ENCODE measurements at places on chromosomes 7 and 10. TPM values are rescaled to one million over a fixed set of nuclear protein-coding genes. Genes with fewer than 3 reads are reported as not detected.

DNA sequence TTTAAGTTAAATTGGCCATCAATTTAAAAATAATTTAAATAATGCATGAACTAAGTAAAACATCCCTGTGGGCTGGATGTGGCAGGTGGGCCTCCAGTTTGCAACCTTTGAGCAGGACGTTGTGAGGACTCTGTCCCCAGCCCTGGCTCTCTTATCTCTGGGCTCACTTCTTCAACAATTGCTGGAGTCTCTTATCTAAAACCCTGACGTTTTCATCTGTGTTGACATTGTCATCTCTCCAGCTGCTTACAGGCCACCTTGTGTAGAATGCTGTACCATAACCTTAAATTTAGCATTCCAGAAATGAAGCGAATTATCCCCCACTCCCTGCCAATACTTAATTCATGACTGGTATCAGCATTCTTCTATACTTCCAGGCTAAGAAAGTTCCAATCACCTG lies 3.2 kb upstream of the KIF5B start:
- no peak for DNase-seq

GRCh38 chr7:106999023-106999422 lies 45.5 kb upstream of the PRKAR2B start:
- DNase-seq = no peak

DNA sequence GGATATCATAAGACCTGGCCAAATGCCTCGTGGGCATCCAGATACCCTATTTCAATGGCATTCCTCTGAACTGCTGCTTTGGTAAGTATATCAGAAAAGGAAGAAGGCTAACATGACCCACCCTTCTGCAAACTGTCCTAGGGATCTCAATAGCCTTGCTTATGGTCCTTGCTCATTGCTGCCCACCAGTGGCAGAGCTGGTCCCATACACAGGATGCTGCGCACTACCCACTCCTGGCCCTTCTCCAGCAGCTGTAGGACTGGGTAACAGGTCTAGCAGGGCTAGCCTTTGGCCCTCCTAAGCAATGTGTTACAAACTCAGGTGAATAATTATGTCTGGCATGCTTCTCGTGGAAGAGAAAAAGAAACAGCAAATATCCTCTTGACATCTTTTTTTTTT lies 72.5 kb downstream of the C10orf90 start:
- no peak for DNase-seq

DNA sequence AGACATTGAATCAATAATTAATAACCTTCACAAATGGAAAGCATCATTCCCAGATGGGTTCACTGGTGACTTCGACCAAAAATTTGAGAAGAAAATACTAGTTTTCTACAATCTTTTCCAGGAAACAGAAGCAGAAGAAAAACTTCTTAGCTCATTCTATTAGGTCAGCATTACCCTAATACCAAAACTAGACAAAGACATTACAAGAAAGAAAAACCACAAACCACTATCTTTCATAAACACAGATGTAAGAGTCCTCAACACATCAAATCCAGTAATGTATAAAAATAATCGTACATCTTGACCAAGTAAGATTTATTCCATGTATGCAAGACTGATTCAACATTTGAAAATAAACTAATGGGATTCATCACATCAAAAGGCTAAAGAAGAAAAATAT lies 64.0 kb upstream of the CDK1 start:
- DNase-seq = no peak

- DNase-seq = no peak
These were observed 5.1 kb upstream of the BAZ1B start for GRCh38 chr7:73526896-73527821.

DNA sequence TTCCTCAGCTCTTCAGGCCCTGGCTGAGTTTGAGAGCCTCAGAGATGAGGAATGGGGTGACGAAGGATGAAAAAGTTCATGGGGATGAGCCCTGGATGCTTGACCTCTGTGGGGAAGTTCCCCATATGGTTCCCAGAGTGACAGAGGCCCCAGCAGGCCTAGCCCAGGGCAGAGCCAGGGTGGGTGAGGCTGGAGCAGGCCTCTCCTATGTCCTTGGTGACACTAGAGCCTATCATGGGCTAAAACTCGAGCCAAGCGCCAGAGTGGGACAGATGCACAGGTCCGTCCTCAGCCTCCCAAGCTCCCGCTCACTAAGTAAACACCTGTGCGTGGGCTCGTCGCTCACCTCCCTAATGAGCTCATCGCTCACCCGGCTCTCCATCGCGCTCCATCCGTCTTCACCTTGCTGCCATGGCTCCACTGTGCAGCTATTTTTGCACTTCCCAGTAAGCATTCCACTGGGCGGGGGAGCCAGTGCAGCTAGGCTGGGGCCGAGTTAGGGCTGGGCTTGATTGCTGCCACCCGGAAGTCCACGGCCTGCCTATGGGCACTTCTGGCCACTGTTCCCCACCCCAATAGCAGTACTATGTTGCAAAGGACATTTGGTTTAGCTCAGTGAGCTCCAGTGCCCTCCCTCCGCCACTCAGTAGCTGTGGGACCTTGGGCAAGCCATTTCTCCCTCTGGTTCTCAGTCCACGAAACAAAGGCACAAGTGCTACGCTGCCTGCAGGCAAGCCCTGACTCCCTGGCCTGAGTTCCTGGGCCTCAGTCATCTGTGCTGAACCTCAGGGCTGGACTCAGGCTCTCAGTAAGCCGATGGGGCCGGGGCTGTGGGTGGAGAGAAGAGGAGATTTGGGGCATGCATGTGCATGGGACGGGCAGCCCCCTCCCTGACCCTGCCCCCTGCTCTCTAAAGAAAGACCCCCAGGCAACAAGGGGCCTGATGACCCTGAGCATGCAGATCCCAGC lies 117.3 kb upstream of the PCBD1 start:
- no peak for DNase-seq

DNA sequence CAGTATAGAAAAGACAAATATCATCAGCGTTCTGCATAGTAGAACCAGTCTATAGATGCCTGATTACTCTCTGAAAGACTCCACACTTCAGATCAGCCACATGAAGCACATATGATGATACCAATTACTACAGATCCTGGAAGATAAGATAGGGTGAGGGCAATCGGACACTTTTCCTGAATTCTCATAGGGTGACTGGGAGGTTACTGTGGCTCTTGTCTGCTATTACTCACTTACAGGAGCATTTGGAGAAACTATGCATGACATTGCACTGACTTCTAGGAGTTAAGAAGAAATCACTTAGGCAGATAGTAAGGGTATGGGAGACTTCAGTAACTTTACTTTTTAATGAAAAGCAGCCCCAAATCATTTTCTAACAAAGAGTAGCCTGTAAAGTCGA lies 1140.9 kb downstream of the XPNPEP1 start:
- DNase-seq = no peak

DNA sequence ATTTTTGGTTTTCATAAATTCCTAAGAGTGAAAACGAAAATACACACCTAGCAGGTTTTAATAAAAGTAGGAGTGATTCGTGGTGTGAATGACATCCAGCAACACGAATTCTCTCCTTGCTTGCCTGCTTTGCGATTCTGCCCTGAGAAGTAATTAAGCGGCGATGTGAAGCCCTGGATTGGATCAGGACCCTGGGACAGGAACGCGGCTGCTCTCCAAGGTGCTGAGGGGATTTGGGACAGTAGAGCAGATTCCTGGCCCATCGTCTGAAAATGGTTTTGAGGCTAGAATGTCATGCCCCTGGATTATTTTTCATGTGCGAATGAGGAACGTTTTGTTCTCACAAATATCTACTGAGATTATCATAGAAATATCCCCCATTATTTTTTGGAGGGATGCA lies 7.8 kb downstream of the NPS start:
- no peak for DNase-seq

GRCh38 chr10:104333032-104333727 lies 5.1 kb downstream of the ITPRIP start:
- DNase-seq = no peak

DNA sequence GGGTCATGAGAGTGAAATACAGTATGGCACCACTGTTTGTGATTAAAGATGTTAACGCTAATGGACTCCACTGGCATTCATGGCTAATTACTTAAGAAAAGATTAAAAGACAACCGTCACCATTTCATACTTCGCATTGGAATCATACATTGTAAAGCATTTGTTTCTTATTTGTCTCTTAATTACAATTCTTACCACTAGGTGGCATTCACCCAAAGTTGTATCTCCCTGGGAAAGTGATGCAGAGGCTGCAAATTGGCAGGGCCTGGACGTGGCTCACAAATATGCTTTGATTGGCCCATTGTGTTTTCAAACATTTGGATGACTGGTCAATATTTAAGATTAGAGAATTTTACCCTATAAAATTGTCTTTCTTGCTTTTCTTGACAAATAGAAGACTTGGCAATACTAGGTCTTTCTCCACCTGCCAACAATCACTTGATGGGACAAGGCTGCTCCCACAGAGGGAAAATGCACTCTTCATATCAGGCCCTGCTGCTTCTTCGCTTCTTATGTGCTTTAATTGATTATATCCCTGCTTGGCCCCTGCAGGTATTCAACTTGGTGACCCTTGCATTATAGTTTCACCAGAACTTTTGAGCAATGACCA lies 72.1 kb upstream of the STARD3NL start:
- no peak for DNase-seq

DNA sequence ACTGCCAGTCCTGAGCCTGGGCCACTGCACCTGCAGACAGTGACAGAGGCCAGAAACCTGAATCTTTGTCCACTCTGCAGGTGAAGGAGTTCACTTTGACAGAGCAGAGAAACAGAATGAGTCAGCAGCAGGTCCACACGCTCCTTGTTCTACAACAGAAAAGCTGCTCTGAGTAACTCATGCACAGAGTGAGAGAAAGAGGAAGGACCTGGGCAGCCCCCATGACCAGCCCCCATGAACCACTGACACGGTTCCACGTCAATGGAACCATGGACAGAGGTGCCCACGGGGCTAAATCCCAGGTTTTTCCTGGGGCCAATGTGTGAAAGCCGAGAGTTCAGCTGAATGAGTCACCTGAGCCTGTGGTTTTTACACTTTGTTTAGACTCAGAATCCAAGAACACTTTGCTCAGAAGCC lies 40.8 kb upstream of the CTBP2 start:
- no peak for DNase-seq

GRCh38 chr7:107076781-107077698 lies 32.5 kb downstream of the PRKAR2B start:
- no peak for DNase-seq

- peak; percentile 78 for DNase-seq
These were observed at the start of gene ZNF783 for GRCh38 chr7:149261829-149262617. TSS of gene ZNF783 (plus strand) at chr7:149262196. CDS start at chr7:149262334, 138 bp downstream.

DNA sequence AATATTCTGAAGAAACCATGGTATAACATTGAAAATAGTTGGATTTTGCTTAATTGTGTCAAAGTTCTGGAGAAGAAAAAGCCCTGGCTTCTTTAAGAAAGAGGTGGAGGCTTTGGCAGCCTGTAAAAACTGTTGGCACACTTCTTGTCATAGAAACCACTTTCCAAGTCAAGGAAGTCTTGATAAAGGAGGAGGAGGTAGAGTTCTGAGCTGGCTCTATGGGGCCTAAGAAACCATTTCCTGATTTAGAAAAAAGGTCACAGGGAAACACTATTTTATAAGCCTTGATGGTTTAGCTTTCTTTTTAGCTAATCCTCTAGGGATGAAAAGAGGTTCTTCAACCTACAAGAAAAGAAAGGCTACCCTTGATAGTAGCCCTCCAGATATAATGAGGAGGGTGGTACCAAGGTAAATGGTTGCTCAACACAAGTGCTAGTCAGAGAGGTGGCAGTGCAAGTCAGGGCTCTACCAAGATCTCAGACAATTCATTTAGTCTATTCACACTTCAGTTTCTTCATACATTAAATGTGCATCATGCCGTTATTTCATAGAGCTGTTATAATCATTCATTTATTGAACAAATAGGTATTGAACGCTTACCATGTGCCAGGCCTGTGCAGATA lies 346.9 kb downstream of the RNLS start:
- DNase-seq = no peak

- DNase-seq = no peak
These were observed 31.8 kb downstream of the AOAH start for GRCh38 chr7:36692456-36692855.

DNA sequence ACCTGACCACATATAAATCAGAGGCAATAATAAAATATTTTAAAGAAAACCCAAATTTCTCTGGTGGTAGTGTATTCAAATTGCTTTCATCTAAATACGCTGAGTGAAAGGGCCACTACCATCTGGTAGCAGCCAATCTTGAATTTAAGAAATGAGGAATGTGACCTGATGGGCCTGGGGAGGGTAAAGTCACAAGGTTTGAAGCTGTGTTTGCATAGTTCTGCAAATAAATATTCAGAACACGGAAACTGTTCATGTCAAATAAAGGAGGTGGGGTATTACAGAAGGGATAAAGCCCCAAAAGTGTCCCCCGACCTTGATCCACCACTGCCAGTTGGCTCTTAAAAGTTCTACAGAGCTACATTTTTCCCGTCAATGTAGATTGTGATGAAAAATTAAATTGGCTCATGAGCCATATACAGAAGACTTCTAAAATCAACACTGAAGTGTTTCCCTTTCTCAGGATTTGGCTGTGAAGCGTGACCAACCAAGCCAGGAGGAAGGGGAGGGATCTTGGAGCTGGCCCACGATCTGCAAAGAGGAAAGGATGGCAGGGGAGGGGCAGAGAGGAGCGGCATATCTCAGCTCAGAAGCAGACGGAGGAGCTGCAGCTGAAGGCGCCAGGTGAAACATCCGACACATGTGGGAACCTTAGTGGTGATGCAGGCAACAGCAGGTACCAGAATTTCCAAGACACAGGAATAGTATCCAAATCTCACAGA lies 39.6 kb downstream of the MPP7 start:
- DNase-seq = peak; percentile 25

GRCh38 chr7:116705419-116705818 lies 33.4 kb downstream of the MET start:
- DNase-seq = no peak

GRCh38 chr7:67453580-67454380 lies 457.1 kb downstream of the TYW1 start:
- DNase-seq = no peak

DNA sequence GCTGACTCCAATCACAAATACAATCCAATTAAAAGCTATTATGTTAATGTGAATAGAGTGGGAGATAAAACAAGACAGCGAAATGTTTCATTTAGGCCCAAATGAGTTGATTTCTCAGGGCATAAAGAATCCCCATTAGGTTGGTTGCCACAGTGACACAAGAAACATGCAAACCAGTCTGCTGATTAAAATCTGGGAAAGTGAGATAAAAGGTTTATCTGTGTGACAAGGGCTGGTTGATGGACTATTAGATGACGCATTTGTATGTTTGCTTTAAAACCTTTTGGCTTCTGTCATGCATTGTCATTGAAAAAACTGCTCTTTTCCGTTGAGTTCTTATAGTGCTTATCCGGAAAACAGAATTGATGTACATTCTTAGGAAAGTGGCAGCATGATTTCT lies 658.2 kb downstream of the GATA3 start:
- no peak for DNase-seq

GPR85 gene
- 272 TPM for total RNA-seq

GPER1 gene
- 1.1 TPM for total RNA-seq

EEPD1 gene
- total RNA-seq = 27.8 TPM

ZNF138 gene
- total RNA-seq = 65.0 TPM

CPSF4 gene
- 24.2 TPM for total RNA-seq

JAKMIP3 gene
- 4.8 TPM for total RNA-seq

SLC16A9 gene
- 11.4 TPM for total RNA-seq

C10orf143 gene
- 1.1 TPM for total RNA-seq
